DMS153 (cell line): ENCODE measurements at places on chromosomes 5 and 9.

DNA sequence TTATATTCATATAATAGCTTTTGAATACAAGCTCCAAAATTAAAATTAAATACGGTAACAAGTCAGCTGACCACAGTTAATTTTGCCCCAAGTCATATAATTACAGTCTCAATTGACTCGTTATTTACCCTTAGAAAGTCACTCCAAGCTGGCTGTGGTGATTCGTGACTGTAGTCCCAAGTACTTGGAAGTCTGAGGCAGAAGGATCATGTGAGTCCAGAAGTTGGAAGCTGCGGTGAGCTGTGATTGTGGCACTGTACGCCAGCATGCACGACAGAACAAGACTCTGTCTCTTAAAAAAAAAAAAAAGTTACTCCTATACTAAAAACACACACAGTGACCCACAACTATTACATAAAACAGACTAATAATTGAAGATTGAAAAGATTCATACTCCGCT lies 31.6 kb upstream of the DTWD2 start:
- DNase-seq: no peak

GRCh38 chr9:101536351-101536750 lies 2.7 kb downstream of the RNF20 start:
- no peak for DNase-seq

GRCh38 chr5:75052192-75053053 lies at the start of gene GCNT4:
GCNT4 (minus strand) TSS chr5:75052558; CDS start chr5:75030037, 22,521 bp downstream.
- no peak for DNase-seq

- DNase-seq: peak; percentile 18
Observed at GRCh38 chr5:39080597-39081204, 6.5 kb upstream of the RICTOR start.

DNA sequence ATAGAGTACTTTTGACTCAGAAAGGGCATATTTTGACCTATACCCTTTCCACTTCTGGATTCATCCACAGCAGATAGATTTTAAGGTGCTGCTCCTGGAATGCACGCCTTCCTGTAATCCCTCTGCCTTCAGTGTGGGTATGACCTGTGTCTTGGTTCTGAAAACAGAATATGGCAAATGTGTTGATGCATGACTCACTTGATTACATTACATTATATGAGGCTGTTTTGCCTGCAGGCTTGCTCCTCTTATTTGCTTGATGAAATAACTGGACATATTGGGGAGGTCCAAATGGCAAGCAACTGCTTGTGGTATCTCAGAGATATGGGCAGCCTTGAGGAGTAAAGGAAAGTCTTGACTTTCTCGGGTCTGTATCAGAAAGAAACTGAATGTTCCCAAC lies 468.6 kb downstream of the CDH18 start:
- DNase-seq: no peak

DNA sequence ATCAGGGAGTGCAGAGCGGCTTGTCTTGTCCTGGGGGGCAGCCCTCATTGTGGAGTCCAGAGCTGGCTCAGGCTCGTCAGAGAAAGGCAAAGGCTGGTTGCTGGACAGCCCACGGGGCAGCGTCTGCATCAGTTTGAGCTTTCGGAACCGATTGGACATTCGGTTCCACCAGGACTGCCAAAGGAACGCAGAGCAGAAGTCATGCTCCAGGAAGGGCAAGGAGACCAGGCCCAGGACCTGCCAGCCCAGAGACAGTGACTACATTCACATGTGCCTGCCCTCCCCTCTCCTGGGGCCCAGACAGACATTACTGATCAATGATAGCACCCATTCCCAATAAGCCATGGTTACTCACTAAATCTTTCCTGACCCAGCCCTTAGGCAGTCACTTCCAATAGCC lies 18.1 kb downstream of the ANKS6 start:
- DNase-seq: no peak

DNA sequence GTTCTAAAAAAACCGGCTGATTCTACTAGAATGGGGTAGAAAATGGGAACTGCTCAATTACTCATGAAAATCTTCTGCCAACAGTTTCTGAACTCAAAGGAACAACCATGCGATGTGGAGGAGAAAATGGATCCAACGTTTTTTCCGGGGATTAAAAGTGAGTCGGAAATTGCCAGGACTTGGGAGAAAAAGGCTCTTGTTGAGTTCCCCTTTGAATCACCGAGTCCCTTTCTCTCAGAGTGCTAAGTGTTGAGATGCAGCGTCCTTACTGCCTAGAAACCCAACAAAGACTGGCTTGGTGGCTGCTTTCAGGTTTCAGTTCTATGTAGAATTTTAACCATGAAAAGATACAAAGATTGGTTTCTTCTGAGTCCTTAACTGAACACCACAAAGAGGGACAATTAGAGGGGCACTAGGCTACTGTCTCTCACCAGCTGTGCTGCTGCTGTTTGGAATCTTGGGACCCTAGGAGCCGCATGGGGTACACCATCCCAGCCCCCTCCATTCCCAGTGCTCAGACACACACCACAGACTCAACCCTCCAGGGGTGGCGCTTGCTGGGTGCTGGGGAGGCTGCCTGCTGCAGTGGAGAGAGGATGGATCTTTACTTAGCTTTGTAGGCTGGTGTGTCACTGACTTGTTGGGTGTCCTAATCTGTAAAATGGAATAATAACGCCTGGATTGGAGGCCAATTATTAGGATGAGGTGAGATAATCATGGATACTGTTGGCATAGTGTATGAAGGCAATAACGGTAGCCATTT lies 21.5 kb upstream of the NEUROG1 start:
- no peak for DNase-seq

GRCh38 chr5:86679529-86679928 lies 61.8 kb downstream of the COX7C start:
- peak; percentile 27 for DNase-seq

DNA sequence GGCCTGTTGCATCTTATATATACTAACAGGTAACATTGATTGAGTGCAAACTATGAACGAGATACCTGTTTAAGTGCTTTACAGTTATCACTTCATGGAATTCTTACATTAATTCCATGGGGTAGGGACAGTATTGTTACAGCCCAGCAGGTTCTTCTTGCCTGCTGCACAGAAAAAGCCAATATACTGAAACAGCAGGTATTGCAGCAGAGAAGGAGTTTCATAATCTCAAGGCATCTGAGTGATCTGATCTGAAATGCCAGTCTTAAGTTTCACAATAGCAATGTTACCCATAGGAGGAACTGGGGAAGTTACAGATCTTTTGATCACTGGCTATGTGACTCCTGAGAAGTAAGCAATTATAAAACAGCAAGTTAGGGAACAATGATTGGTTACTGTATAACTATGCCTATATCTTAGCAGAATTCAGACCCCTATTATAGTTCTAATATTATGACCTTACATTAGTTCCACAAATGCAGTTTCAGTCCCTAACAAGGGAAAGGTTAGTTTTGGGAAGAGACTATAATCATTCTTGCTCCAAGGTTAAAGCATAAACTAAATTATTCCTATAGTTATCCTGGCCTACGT lies 126.5 kb upstream of the BNC2 start:
- no peak for DNase-seq

GRCh38 chr5:1771149-1772065 lies 28.2 kb downstream of the MRPL36 start:
- DNase-seq: no peak

DNA sequence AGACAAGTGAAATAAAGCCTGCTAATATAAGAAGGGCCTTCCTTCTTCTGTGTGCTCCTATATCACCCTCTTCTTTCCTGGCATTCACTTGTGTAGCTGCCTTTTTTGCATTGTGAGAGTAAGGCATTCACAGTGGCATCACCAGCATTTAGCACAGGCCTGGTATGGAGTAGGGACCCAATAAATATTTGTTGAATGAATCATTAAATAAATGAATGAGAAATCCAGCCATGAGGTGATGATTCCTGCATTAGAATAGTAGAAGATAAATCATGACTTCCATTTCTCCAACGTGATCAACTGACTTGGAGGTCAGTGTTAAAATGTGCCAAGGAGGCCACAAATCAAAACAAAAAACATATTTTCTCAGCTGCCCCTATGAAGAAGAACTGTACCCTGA lies 3.9 kb downstream of the PLPPR1 start:
- no peak for DNase-seq

DNA sequence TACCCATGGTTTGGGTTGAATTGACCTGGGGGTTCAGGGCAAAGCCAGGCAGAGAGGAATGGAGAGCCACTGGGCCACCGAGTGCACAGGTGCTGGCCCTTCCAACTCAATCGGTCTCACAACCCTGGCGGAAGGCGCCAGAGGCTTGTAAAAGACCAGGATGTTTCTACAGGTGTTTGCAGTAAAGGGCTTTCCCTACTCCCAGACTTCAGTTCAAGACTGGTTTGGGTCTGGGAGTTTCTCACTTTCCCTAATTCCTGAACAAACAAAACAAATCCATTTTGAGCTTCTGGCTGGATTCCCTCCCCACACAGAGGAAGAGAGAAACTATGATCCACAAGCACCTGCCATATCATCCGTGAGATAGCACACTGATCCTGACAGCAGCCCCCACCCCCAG lies 125.2 kb upstream of the KLF4 start:
- no peak for DNase-seq

- DNase-seq: no peak
Observed at GRCh38 chr9:104482921-104483570, 21.0 kb upstream of the OR13F1 start.

DNA sequence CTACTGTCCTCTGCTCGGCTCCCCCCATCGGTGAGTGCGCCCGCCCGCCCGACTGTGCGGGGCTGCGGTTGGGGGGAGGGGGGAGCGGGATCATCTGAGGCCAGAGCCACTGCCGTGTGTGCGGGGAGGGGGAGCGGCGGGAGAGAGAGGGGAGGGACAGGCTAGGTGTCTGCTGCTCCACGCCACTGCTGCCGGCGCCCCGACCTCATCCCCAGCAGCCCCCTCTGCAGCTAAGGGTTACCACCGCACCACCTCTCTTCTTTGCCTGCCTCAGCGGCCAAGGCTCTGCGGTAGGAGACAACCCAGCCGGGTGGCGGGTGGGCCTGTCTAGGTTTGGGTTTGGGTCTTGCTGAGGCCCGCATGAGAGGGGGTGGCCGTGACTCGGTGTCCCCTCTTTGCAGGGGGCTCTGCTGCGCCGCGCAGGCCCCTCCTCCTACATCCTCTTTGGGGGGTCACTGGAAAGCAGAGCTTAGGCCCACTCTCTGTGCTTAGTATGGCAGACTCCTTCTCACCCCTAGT lies 670 bp upstream of the PURA start:
- DNase-seq: no peak

- no peak for DNase-seq
Observed at GRCh38 chr5:81530919-81531318, 137.0 kb upstream of the ACOT12 start.

- DNase-seq: no peak
Observed at GRCh38 chr5:2753452-2754420, 2.3 kb upstream of the IRX2 start.

- DNase-seq: no peak
Observed at GRCh38 chr9:115106642-115107041, 11.3 kb downstream of the TNC start.

DNA sequence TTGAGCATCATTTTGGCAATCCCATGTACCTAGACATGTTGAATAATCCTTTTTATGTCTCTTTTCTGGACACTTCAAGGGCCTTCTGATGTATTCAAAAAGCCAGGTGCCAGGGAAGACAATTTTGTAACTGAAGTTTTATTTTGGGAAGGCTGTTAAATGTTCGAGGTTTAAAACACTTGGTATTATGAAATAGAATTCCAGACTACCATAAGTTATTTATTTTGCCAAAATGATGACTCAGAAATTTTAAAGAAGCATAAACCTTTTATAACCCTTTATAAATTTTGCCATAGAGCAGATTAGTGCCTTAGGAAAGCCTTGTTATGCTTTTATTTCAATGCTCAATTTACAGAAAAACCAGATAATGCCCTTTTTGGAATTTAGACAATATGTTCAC lies 30.3 kb upstream of the UHRF2 start:
- DNase-seq: no peak

DNA sequence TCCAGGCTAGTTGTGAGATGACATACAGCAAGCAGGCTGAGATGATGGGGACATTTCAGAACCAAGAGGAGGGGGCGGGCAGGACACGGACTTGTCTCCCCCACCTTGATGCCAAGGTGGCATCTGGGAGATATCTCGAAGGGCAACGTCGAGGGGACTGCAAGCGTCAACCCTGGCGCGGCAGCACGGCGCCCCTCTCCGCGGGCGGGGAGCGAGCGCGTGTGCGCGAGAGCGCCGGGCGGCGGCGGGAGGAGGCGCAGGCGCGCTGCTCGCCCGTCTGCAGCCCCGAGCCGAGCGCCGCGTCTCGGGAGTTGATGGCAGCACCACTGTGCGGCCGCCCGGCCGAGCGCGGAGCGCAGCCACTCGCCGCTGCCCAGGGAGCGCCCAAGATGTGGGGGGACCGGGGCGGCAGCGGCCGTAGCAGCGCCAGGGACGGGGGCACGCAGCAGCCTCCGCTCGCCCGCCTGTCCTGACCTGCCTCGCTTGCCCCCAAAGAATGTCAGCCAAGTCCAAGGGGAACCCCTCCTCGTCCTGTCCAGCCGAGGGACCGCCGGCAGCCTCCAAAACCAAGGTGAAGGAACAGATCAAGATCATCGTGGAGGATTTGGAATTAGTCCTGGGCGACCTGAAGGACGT lies at the start of gene PRR16:
TSS of gene PRR16 (plus strand) at position 310 of the 636 bp plus-strand sequence.
- DNase-seq: no peak

- no peak for DNase-seq
Observed at GRCh38 chr9:74742792-74743730, 144.7 kb downstream of the TRPM6 start.

DNA sequence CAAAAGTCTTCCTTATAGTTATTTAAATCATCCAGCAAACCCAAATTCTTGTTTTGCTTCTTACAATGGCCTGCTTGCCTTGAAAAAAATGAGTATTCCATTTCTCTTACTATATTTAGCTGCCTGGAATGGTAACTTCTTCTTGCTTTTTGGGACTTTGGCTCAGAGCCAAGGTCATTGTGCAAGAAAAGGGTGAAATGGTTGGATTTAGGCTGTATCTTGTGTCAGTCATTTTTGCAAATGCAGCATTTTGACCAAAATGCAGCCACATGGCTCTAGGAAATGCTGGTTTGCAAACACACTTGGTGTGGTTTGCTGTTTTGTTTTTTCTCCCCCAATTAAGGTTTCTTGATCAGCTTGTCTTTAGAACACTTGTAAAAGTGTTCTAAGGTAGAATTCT lies 133.3 kb upstream of the ELL2 start:
- DNase-seq: no peak

- DNase-seq: peak; percentile 75
Observed at GRCh38 chr5:6365977-6366590, 12.3 kb downstream of the MED10 start.

- DNase-seq: no peak
Observed at GRCh38 chr9:113125386-113126035, 25.3 kb upstream of the SLC31A2 start.

DNA sequence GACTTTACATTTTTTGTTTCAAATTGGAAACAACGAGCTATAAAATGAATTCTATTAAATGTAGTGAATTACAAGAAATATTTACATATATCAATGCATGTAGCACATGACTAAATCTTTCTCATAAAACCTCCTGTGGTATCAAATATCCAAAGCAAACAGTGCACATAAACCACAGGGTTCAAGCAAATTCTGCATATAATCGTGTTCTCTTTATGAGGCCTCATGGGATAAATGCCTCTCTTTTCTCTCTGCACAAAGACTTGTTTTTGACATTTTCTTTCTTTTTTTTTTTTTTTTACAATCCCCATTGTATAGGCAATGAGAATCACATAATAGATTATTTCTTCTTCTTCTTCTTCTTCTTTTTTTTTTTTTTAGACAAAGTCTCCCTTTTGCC lies 1117.2 kb upstream of the DMAC1 start:
- DNase-seq: peak; percentile 3
